ENCODE measurements at places on chromosomes 11 and 22. TPM values are rescaled to one million over a fixed set of nuclear protein-coding genes. Genes with fewer than 3 reads are reported as not detected.
A peak's percentile ranks its signal among the peaks of the same experiment; 100 is the strongest.

GRCh38 chr11:94507485-94507884, 4.8 kb upstream of the C11orf97 start:
- peaks cover 7% of the 10 kb centered on the region for H3K4me1 ChIP-seq
- H3K4me3 ChIP-seq, result no peak overlapping the region
- peaks cover 10% of the 10 kb centered on the region for H3K27me3 ChIP-seq
- DNase-seq, result no peak
- H3K36me3 ChIP-seq, result no peaks in the 10 kb centered on the region

GRCh38 chr22:23228503-23228902, 48.2 kb downstream of the BCR start:
- no peak overlapping the region for H3K4me3 ChIP-seq
- H3K4me1 ChIP-seq, result peaks cover 73% of the 10 kb centered on the region
- no peak overlapping the region for H3K27ac ChIP-seq
- H3K36me3 ChIP-seq, result no peaks in the 10 kb centered on the region
- no peaks in the 10 kb centered on the region for H3K27me3 ChIP-seq

The MRGPRX3 gene
- total RNA-seq, result not detected

GRCh38 chr11:79055856-79056631, 384.8 kb downstream of the TENM4 start:
- H3K27ac ChIP-seq, result no peak overlapping the region
- DNase-seq, result no peak
- peaks cover 58% of the 10 kb centered on the region for H3K27me3 ChIP-seq
- H3K4me1 ChIP-seq, result no peaks in the 10 kb centered on the region
- no peak overlapping the region for H3K4me3 ChIP-seq
- H3K36me3 ChIP-seq, result no peaks in the 10 kb centered on the region

DNA sequence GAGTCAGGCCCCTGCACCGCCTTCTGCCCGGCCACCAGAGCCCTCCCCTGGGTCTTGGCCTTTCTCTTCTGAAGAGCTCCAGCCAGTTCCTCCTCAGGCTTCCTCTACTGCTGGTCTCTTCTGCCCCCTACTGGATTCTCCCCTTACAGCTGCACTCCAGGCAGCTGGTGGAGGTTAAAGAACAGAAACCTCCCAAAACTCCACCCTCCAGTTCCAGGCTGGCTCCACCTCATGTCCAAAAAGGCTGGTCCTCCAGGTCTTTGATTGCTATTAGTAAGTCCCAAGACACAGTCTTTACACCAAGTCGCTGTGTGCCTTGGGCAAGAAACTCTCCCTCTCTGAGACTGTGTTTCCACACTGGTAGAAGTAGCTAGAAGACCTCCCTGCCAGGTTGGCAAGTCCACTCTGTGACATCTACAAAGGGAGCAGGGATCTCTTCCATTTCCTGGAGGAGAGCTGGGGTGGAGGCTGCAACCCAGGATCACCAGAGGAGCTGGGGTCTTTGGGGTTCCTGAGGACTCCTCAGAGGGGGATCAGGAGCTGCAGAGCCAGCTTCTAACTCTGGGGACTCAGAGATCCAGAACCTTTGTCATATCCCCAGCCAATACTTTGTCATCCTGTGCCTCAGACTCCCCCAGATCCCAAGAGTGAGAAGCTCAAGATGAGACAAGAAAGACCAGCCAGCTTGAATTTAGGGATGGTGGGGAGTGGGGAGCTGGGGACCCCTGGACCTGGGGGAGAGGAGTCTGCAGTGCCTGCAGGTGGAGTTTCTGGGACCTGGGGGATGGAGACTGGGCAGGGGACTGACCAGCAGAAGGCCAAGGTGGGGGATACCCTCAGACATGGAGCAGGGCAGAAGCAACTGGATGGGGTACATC, 3.4 kb upstream of the IGLL5 start:
- peaks cover 86% of the 10 kb centered on the region for H3K27me3 ChIP-seq
- no peak overlapping the region for H3K27ac ChIP-seq
- no peak overlapping the region for H3K4me3 ChIP-seq
- H3K36me3 ChIP-seq, result no peaks in the 10 kb centered on the region
- DNase-seq, result peak; percentile 37
- no peaks in the 10 kb centered on the region for H3K4me1 ChIP-seq

The SLC7A4 gene
- total RNA-seq, result 0.25 TPM

The COMT gene
- total RNA-seq, result 81.5 TPM

DNA sequence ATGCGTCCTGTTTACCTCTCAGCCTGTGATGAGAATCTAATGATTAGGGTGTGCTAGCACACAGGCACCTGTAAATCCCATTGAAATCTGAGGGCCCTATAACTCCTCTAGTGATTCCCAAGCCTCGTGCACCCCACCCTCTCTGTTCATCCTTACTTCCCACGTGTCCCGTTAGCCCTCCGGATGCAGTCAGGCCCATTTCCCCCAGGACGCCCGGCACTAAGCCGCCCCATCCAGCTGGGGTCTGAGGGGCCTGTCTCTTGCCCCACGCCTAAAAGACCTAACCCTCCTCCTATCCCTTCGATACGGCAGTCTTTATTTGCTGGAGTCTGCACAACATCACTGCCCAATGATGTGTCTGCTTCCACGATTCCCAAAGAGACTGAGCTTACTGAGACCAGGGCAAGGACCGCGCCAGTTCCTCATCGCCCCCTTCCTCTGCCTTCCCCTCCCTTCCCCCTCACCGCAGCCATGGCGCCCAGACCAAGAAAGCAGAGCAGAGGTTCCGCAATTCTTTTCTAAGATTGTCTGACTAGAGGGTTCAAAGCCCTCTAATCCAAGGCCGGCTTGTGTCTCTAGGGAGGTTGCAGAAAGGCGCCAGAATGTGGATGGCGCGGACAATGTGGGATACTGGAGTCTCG, 1.1 kb upstream of the FADS2 start:
- peak overlapping the region; percentile 73 for H3K4me3 ChIP-seq
- H3K27me3 ChIP-seq, result no peaks in the 10 kb centered on the region
- peak overlapping the region; percentile 89 for H3K27ac ChIP-seq
- no peak for DNase-seq
- H3K36me3 ChIP-seq, result no peaks in the 10 kb centered on the region
- H3K4me1 ChIP-seq, result peaks cover 53% of the 10 kb centered on the region

The TTC12 gene
- 5.5 TPM for total RNA-seq

The OR10D3 gene
- not detected for total RNA-seq

DNA sequence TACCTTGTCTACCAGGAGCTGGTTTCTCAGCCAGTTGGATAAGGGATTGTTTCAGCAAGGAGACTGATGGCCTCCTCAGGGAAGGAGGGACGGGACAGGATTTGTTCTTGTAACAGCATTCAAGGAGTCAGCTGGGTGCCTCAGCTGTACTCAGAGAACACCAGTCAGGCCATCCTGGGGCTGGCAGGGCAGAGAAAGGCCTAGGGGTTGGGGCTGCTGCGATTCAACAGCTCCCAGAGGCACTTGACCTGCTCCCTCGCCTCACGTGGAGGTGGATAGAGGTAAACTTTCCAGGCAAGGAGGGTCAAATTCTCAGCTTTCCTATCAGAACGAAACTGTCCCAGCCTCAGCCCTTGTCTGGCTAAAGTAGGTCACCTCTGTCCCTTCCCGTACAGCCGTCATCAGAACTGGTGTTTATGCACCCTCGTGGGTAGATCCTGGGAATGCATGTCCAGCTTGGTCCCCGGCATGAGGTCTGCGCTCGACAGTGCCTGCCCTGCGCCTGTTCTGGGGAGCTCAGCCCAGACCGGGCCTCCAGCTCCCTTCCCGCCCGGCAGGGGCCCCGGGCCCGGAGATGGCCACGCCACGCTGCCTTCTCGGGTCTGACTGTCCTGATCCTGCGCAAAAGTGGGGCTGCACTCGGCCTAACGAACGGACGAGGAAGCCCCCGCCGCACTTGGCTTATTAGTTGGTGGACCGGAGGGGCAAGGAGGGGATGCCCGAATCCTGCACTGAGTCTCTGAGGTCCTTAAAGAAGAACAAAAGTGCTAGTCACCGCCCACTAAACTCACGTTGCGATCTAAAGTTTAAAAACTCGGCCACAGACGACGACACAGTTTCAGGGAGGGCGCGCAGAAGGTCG, 762 bp upstream of the CCDC134 start:
- DNase-seq, result peak; percentile 34
- H3K4me1 ChIP-seq, result peaks cover 30% of the 10 kb centered on the region
- no peaks in the 10 kb centered on the region for H3K27me3 ChIP-seq
- peak overlapping the region; percentile 81 for H3K4me3 ChIP-seq
- H3K36me3 ChIP-seq, result no peaks in the 10 kb centered on the region

The CXCR5 gene
- total RNA-seq, result not detected

DNA sequence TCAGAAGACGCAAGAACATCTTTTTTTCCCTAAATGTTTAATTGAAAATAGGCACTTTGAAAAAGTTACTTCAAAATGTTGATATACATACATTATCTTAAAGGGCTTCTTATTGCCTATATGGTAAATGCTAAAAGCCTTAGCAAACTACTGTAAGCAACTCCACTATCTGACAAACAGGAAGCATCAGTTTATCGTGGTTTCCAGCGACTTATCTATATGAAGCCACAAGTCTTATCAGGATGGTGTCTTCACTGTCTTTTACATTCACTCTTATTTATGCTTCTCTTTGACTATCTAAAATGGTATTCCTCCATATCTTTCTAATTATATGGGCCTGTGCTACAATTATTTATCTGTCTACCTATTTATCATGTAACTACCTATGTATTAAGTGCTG, 2091.9 kb downstream of the LRRC4C start:
- no peak overlapping the region for H3K4me3 ChIP-seq
- no peaks in the 10 kb centered on the region for H3K36me3 ChIP-seq

DNA sequence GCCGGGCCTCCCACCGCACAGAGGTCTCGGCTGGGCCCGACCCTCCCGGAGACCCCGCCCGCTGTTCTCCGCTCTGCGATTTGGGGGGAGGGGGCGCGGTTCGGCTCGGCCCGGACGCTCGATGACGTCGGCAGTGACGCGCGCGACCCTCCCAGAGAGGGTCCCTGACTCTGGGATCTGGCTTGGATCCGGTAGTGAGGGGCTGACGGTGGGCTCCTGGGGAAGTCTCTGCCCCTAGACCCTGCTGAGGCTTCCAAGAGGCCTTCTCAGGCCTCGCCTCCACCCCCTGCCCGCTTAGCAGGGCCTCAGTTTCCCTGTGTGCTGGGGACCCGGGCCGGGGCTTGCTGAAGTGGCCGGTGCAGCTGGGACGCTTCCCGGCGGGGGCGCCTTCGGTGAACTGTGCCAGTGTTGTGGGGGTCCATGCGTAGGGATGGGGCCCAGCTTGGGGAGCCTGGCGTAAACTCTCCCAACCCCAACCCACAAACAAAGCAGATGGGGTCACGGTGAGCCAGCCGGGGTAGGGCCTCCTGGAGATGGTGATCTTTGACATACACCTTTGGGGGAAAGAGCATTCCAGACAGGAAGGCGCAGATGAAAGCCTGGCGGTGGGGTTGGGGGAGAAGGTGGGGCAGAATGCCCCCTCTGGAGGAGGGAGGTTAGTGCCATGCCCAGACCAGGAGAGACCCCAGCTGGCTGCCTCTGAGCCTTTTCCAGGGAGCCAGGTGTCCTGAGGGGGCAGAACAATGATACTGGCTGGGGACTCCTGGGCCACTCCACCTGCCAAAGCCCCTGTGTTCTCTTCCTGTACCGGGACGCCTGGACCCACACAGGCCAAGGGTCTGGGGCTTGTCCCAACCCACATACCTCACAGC, 1.0 kb downstream of the B4GALNT4 start:
- H3K4me3 ChIP-seq, result no peak overlapping the region
- H3K36me3 ChIP-seq, result no peaks in the 10 kb centered on the region
- DNase-seq, result no peak
- no peak overlapping the region for H3K27ac ChIP-seq

GRCh38 chr22:37951305-37951704, 2.1 kb downstream of the C22orf23 start:
- no peaks in the 10 kb centered on the region for H3K36me3 ChIP-seq
- DNase-seq, result no peak
- H3K27me3 ChIP-seq, result no peaks in the 10 kb centered on the region
- peaks cover 31% of the 10 kb centered on the region for H3K4me1 ChIP-seq

- peak overlapping the region; percentile 76 for H3K27ac ChIP-seq
- peaks cover 21% of the 10 kb centered on the region for H3K36me3 ChIP-seq
- no peak for DNase-seq
- H3K4me3 ChIP-seq, result no peak overlapping the region
- H3K4me1 ChIP-seq, result peaks cover 74% of the 10 kb centered on the region
Observed at GRCh38 chr11:1563697-1564534, 8.2 kb downstream of the DUSP8 start.

The KRTAP5-1 gene
- not detected for total RNA-seq

The BIRC3 gene
- total RNA-seq, result 8.1 TPM

DNA sequence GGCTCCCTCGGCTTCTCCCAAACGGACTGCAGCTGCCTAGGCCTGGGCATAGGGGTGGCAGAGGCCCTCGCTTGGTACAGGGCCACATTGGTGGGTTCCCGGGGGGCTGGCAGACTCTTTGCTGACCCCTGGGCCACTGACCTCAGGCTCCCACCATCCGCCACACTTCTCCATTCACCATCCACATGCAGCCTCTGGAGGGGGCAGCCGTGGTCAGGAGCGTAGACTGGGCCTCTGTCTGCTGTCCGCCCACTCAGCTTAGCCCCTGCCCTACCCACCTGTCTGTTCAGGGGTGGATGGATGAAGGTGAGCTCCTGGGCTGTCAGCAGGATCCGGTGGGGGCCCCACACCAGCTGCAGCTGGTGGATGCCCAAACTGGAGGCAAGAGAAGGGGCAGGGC, 45.7 kb upstream of the LRRC32 start:
- H3K36me3 ChIP-seq, result no peaks in the 10 kb centered on the region
- no peak overlapping the region for H3K4me3 ChIP-seq
- DNase-seq, result no peak
- no peak overlapping the region for H3K27ac ChIP-seq

GRCh38 chr11:75851203-75851602, 36.2 kb downstream of the UVRAG start:
- no peaks in the 10 kb centered on the region for H3K27me3 ChIP-seq
- peaks cover 23% of the 10 kb centered on the region for H3K4me1 ChIP-seq
- peak overlapping the region; percentile 11 for H3K4me3 ChIP-seq
- DNase-seq, result no peak

GRCh38 chr22:38338772-38339379, 21.6 kb upstream of the CSNK1E start:
- peaks cover 15% of the 10 kb centered on the region for H3K4me1 ChIP-seq
- peaks cover 12% of the 10 kb centered on the region for H3K27me3 ChIP-seq
- H3K36me3 ChIP-seq, result no peaks in the 10 kb centered on the region

GRCh38 chr11:119509969-119510401, 87.0 kb upstream of the THY1 start:
- no peaks in the 10 kb centered on the region for H3K4me1 ChIP-seq
- peak; percentile 22 for DNase-seq
- H3K36me3 ChIP-seq, result no peaks in the 10 kb centered on the region
- H3K27ac ChIP-seq, result no peak overlapping the region
- peaks cover 48% of the 10 kb centered on the region for H3K27me3 ChIP-seq
- H3K4me3 ChIP-seq, result no peak overlapping the region

- no peak for DNase-seq
- H3K27me3 ChIP-seq, result peaks cover 73% of the 10 kb centered on the region
- peaks cover 78% of the 10 kb centered on the region for H3K4me1 ChIP-seq
Observed at GRCh38 chr11:124760806-124761205, 1.3 kb downstream of the ESAM start.

GRCh38 chr11:57637626-57638004, 12.1 kb downstream of the YPEL4 start:
- H3K27ac ChIP-seq, result peak overlapping the region; percentile 83
- H3K4me3 ChIP-seq, result peak overlapping the region; percentile 93
- H3K36me3 ChIP-seq, result no peaks in the 10 kb centered on the region
- DNase-seq, result no peak

The CASP12 gene
- total RNA-seq, result not detected

The SIK3 gene
- 36.3 TPM for total RNA-seq

- no peak overlapping the region for H3K4me3 ChIP-seq
- DNase-seq, result no peak
- H3K36me3 ChIP-seq, result no peaks in the 10 kb centered on the region
- peaks cover 11% of the 10 kb centered on the region for H3K4me1 ChIP-seq
- peaks cover under 1% of the 10 kb centered on the region for H3K27me3 ChIP-seq
Observed at GRCh38 chr11:129319201-129319600, 56.4 kb upstream of the BARX2 start.

The PAX6 gene
- not detected for total RNA-seq
